Activated T-helper 1 cell treated with anti-CD3 and anti-CD28 coated beads, Interleukin-2, amount 50 U/mL, for 16 hours (primary cell): ENCODE measurements at places on chromosomes 3 and 15.

DNA sequence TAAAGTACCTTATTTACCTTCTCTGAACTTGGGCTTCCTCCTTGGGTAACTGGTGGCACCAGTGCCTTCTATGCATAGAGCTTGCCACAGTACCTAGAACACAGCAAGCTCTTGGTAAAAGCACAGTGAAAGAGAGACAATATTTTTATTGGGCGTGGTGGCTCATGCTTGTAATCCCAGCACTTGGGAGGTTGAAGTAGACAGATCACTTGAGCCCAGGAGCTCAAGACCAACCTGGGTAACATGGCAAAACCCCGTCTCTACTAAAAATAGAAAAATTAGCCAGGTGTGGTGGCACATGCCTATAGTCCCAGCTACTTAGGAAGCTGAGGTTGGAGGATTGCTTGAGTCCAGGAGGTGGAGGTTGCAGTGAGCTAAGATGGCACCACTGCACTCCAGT lies 285.1 kb downstream of the PTPRG start:
- DNase-seq, result no peak

GRCh38 chr3:10213156-10213792 lies 35.0 kb upstream of the TATDN2 start:
- DNase-seq, result no peak

GRCh38 chr3:82163907-82164520 lies 402.6 kb upstream of the GBE1 start:
- DNase-seq, result no peak

DNA sequence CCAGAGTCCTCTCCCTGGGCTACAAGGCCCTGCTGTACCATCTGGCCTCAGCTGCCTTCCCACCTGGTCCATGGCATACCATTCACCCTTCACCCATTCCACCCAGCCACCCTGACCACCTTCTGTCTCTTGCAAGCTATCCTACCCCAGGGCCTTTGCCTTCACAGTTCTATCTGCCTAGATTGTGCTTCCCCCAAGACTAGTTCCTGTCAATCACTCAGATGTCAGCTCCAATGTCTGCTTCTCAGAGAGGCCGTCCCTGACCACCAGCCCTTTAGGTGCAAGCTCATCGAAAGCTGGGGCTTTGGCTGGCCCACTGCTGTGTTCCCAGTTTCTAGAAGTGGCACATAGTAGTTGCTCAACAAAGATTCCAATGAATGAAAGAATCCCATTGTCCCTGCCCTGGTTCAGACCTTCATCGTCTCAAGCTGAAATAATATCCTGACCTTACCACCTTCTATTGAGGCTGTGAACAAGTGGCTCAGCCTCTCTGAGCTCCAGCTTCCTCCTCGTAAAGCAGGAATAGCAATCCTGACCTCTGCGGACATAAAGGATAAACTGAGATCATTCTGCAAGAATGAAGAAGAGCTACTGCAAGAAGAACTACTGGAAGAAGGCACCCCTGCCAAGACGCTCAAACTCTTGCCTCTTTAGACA lies 15.8 kb downstream of the EFCAB12 start:
- DNase-seq, result no peak

DNA sequence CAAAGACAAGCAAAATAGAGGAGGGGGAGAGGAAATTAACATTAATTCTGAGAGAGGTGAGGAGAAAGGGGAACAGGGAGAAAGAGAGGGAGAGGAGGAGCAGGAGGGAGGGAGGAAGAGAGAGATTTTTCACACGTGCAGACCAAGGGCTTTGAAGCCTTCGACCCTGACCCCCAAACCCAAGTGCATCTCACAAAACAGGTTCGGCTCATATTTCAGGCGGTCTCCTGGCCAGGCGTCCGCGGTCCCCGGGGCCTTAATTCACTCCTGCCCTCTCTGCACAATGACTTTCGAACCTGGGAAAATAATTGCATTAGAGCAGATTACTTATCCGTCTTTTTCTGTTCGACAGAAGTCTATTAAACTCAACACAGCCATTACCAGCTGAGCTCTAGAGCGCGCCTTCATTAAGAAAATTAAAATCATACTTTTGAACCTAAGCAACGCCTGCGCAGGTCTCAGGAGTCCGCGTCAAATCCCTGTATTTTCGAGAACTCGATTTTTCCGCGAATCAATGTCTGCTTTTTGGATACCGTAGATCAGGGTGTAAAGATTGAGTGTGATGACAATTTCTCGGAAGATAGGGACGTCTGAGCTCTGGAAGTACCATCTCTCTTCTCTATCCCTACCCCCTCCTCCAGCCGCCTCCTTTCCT lies 220.7 kb downstream of the MEIS2 start:
- DNase-seq, result no peak

- no peak for DNase-seq
Measured at GRCh38 chr3:42210726-42211125, 55.3 kb downstream of the CCK start.

GRCh38 chr15:94387849-94388441 lies 156.6 kb downstream of the MCTP2 start:
- no peak for DNase-seq

DNA sequence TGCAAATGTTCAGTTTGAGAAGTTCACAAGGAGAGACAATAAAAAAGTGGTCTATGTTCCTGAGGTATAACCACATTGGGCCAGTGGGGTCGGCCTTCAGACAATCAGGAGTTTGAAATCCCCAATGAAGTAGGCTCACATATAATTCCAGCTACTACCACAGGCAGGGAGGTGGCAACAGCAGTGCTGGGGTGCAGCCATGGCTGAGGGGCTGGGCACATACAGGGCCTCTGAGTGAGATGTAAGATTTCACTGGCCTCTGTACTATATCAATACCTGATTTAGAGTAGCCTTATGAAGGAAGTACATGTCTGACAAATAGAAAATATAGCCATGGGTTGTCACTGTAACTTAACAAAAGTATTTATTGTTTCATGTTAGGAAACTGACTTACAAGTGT lies 402.2 kb downstream of the TBC1D5 start:
- no peak for DNase-seq

DNA sequence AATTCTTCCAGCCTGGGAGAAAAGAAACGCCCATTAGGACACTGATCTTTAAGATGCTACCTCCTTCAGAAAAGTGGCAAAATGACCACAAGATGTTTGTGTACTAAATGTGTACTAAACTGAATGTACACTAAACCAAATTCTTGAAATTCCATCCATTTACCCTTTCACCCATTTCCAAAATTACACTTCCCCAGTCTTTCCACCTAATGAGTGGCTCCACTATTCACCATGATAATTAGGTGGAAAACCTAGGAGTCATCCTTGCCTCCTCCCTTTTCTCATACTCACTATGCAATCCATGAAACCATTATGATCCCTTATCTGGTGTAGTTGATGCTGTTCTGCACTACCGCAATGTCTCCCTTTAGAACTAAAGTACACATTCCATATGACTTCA lies 452.1 kb upstream of the THBS1 start:
- DNase-seq, result no peak

DNA sequence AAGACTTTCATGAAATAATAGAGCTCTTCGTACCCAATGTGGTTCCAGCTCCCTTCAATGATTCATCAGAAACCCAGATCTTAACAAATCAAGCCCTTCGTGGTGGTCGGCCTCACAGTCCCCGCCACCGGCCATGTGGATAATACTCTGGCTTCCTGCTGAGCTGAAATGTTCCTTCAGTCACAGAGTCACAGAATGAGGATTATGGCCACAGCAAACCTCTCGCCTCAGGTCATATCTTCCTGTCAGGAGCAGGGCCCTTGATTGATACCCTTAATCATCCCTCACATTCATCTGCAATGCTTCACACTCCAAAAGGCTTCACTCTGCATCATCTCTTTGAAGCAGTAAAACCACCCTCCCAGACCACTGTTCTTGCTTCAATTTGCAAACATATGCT lies 452.6 kb downstream of the OCA2 start:
- no peak for DNase-seq

DNA sequence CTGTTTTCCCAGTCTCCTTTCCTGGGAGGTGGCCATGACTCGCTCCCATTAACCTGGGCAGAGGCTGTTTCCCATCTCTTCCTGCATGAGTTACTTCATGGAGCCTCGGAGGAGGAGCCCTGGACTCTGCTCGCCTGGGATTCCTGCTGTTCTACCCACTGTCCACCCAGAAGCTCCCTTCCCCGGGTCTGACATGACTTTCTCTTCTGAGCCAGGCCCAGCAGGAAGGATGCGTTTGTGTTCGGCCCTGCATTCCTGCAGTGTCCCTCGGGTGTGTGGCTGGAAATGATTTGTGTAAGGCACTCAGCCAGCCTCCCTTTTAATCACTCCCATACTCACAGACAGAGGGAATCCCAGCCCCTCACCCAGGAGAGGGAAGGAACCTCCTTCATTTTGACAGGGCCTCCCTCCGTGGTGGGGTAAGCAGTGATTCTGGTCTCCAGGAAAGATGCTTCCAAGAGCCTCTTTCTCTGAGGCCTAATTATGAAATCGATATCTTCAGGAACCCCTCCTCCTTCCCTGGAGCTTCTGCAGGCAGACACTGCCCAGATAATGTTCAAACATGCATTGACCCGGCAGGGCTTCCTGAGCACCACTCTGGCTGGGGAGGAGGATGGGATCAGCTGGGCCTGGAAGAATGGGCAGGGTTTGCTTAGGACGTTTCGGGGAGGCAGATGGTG lies 41.6 kb upstream of the DLG1 start:
- DNase-seq, result no peak

DNA sequence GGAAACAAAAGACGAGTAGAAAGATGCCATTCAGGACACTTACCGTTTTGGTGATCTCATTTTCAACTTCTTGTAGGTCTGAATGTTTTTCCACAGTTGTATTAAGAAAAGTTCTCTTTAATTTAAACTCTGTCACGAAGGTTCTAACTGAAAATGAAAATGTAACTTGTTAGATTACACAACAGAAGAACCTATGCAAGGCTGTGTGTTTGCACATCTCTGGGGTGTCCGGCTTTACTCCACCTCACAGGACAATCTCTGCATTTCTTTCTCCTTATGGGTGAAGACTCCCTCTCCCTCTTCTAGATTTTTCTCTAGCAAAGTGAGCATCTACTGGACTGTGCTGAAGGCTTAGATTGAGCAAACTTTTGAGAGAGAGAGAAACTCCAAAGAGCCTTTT lies 50.6 kb downstream of the HEG1 start:
- no peak for DNase-seq

GRCh38 chr3:127630811-127631714 lies 2.1 kb downstream of the PODXL2 start:
- DNase-seq, result no peak

DNA sequence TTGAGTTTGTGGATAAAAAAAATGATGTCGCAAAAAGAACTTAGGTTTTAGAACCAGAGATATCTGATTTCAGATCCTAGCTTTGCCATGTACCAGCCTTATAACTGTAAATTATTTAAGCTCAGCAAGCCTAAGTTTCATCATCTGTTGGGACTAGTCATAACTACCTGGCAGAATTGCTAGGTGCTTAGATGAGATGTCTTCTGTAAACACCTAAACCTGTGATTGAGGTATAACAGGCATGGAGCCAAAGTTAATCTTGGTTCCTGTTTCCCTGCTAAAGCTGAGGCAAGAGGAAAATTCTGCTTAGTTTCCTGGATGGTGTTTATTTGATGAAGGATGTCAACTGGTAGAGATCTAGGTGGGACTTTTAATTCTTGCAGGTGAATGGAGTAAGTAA lies 331.3 kb upstream of the RBMS3 start:
- DNase-seq, result no peak

GRCh38 chr3:197507541-197507940 lies 48.2 kb downstream of the BDH1 start:
- no peak for DNase-seq
